ENCODE measurements at places on chromosomes 1 and 21.

DNA sequence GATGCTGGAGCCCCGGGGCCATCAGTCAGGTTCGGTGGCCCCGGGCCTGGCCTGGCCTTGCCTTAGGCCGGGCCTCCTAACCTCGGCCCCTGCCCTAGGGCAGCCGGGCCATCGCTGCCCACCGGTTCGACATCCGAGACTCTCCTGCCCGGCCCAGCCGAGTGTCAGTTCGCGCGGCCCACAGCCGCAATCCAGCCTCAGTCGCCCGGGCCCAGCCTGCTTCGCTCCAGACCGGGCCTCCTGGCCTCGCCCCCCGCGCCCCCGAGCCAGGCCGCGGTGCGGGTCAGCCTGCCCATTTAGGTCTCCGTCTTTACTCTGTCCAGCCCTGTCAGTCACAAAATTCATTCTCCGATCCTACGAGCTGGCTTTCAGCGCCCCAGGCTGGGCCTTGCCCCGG is 777 bp downstream of the LRRC41 start:
- DNase-seq, result peak; percentile 74

GRCh38 chr1:167387251-167387910 is 130.9 kb downstream of the CD247 start:
- DNase-seq, result no peak

DNA sequence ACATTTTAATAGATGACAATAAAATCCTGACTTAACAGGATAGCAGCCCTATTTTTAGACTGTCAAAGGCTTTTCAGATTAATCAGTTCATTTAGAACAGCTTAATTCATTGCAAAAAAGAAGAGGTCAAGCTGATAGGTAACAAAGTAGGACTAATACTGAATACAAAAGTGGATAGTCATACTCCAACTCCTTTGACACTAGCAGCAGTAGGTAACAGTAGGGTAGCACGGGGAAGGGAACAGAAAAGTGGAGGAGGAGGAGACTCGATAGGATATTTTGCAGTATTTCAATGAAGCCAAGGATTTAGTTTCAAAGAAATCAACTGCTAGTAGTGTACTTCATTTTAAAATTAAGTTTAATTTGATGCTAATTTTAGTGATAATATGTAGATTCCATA is 51.1 kb downstream of the USP1 start:
- DNase-seq, result no peak

- DNase-seq, result no peak
Measured at GRCh38 chr1:20265250-20265649, 25.4 kb upstream of the VWA5B1 start.

DNA sequence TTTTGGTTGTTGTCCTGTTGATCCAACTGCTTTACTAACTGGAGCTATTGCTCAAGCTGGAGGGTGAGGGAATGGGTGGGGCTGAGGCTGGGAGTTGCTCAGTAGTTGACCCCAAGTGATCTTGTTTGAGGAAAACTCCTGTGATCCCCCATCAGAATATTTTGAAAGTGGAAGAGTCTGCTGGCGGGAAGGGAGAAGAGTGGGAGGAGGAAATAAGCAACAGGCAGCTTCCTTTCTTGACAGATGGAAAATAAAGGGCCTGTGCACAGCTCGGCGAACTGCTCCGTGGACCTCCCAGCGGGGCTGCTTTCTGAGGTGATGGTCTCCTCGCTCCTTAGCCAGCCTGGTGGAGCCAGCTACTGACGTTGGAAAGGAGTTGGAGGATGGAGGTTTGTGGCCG is 199.1 kb upstream of the LMO4 start:
- DNase-seq, result no peak

- DNase-seq, result no peak
Measured at GRCh38 chr1:115764541-115764940, 4.0 kb downstream of the CASQ2 start.

DNA sequence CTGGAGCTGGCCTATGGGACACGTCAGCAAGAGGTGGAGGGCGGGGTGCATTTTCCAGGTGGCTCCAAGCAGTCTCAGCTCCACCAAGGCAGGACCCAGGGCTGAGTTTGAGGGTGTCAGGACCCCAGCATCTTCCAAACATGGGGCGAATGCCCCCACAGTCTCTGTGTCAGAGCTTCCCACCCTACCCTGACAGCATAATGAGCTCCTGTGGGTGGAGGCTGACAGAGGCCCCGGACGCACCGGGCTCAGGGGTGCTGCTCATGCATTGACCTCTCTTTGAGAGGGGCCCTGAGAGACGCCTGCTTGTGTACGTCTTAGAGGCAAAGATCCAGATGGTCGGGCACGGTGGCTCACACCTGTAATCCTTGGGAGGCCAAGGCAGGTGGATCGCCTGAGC is 37.2 kb downstream of the SLC2A7 start:
- DNase-seq, result no peak

DNA sequence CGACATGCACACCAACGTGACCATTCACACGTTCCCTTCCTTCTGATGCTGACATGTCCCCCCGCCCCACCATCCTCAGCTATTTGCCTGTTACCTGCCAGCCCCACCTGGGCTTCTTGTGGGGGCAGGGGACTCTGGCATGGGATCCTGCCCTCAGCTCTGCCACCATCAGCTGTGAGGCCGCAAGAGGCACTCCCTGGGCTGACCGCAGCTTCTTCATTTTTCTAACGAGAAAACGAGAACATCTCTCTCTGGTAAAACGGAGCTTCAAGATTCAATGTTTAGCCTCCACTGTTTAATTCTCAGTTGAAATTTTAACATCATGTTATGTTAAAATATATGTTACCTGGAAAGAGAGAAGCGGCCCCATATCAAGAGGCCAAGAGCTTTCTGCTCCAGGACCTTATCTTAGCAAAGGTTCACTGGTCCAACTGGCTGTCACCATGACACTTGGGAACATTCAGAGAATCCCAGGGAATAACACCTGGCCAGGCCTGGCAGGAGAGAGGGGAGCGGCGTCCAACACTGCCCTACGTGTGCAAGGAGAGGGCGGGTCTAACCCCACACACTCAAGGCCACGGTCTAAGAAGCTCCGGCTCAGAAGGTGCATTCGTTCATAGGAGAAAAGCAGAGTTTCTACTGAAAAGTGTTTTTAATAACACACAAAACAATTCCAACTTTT is 51.3 kb downstream of the HLCS start:
- DNase-seq, result no peak

DNA sequence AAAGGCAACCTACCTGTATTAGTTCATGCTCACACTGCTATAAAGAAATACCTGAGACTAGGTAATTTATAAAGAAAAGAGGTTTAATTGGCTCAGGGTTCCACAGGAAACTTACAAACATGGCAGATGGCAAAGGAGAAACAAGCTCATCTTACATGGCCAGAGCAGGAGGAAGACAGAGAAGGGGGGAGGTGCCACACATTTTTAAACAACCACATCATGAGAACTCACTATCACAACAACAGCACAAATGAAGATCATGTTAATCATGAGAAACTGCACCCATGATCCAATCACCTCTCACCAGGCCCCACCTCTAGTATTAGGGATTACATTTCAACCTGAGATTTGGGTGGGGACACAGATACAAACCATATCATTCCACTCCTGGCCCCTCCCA is 90.6 kb upstream of the KCTD3 start:
- no peak for DNase-seq

GRCh38 chr1:147892731-147893214 is 9.8 kb upstream of the GJA8 start:
- DNase-seq, result no peak

DNA sequence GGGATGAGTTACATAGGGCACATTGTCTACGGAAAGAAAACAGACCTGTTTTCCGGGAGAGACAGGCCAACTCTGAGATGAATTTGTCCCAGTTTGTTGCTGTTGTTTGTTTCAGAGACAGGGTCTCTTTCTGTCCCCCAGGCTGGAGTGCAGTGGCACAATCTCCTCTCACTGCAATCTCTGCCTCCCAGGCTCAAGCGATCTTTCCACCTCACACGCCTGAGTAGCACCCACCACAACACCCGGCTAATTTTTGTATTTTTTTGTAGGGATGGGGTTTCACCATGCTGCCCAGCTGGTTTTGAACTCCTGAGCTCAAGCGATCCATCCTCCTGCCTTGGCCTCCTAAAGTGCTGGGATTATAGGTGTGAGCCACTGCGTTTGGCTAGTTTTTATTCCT is 125.5 kb upstream of the ERRFI1 start:
- no peak for DNase-seq

DNA sequence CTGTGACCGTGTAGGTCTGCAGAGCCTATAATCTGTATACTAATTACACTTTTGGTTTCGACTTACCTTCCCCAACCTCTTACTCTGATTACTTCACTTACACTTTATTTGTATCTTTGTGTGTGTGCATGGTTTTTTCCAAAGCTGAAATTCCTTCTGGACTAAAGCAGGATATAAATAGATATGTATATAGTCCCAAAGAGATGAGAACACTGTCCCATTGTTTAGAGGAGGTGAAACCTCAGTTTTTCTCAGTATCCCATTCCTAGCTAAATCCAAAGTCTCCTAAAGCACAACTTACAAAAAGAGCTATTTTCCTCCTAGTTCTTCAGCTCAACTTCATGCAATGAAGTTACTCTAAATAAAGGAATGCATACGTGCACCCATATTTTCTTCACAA is 442.2 kb downstream of the SMYD3 start:
- DNase-seq, result no peak

DNA sequence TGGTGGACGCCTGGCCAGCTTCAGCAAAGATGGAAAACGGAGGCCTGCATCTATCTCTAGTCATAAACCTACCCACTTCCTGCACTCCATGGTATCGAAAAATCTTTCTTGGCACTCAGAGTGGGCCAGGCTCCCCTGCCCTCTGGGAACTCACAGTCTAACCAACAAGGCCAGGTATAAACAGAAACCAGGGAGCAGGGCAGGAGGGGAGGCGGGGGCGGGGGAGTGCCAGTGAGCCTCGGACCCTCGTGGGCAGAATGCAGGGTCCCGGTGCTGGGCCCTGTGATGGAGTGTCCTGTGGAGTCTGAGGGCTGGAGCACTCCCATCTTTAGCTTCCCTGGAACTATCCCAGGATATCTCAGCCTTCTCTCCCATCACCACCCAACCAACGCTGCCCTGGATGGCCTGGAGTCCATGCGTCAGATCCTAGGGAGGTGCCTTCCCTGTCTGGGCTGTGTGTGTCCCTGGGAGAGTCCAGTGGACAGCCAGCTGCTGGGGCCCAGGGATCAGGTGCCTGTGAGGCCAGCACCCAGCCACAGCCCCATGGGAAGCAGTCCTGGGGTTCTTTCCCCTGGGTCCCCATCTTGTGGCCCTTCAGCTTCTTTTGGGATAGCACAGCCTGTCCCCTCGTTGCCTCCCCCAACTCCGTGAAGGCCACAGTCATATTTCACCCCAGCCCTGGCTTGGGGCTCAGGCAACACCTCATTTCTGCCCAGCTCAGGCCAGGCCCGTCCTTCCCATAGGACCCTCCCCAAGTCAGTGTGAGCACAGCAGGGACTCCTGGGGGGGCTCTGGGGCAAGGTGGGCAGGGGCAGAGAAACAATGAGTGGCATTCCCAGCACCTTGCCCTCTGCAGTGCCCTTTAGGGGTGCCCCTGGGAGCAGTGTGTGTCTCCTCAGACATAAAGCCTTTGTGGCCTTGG is 1.1 kb upstream of the EPS8L3 start:
- DNase-seq, result no peak

- DNase-seq, result peak; percentile 51
Measured at GRCh38 chr1:229068270-229068987, 202.5 kb upstream of the RAB4A start.

DNA sequence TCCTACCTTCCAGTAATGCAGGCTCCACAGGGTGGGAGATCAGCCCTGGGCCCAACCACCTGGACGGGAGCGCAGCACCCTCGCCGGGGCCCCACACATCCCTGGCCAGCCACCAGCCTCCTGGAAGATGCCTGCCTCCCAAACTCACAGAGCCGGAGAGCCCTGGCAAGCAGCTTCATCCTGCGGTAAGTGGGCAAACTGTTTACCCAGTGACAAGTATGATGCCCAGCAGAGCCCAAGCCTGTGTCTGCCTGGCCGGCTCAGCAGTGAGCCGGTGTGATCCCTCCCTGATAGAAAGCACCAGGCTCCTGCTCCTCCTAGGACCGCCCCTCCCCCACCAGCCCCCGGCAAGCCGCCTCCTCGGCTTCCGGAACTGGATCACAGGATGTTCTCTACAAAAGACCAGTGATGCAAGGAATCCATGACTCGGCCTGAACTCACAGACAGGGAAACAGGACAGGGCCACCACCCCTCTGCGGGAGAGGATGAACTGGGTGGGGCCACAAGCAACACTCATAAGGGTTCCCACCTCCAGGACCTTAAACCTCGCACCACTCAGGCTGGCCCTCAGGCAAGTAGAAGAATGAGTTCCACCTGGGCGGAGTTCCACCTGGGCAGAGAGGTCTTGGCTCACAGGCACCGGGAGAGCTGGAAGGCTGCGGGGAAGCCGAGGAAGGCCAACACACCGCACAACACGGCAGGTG is 7.9 kb downstream of the ACOT7 start:
- no peak for DNase-seq

- DNase-seq, result no peak
Measured at GRCh38 chr21:14830307-14830706, 234.5 kb downstream of the NRIP1 start.

GRCh38 chr1:63127376-63127775 is 195.0 kb upstream of the FOXD3 start:
- DNase-seq, result no peak

DNA sequence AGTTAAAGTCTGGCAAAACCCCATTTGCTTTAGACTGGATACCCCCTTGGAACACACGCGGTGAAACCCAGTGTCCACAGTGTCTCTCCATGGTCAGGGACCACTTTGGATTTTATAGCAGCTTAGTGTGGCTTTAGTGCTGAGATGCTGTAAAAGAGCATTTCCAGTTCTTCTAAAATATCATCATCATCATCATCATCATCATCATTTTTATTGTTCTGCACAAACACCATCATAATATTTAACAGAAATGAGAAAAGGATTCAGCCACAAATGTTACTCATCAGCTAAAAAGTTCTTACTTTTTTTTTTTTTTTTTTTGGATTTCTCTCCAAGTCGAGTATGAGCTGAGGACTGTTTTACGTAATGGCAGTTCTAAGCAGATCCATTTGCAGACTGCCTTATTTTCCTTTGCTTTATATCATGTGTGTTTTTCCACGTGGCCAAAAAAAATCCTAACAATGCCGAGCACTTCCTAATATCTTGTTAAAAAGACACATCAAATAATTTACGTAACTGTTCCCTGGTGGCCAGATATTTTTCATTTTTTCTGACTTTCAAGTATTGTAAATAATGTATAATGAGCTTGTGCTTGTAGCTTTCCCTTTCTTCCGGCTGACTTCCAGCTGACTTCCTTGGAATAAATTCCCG is 62.8 kb downstream of the EVA1C start:
- no peak for DNase-seq

- DNase-seq, result no peak
Measured at GRCh38 chr21:45047257-45047656, 27.1 kb upstream of the ADARB1 start.
